Fibroblast of upper back skin (primary cell): ENCODE measurements at places on chromosomes 16 and 17.
A peak's percentile ranks its signal among the peaks of the same experiment; 100 is the strongest.

- DNase-seq: peak; percentile 91
These were observed 229.2 kb downstream of the COPRS start for GRCh38 chr17:31629696-31630470.

DNA sequence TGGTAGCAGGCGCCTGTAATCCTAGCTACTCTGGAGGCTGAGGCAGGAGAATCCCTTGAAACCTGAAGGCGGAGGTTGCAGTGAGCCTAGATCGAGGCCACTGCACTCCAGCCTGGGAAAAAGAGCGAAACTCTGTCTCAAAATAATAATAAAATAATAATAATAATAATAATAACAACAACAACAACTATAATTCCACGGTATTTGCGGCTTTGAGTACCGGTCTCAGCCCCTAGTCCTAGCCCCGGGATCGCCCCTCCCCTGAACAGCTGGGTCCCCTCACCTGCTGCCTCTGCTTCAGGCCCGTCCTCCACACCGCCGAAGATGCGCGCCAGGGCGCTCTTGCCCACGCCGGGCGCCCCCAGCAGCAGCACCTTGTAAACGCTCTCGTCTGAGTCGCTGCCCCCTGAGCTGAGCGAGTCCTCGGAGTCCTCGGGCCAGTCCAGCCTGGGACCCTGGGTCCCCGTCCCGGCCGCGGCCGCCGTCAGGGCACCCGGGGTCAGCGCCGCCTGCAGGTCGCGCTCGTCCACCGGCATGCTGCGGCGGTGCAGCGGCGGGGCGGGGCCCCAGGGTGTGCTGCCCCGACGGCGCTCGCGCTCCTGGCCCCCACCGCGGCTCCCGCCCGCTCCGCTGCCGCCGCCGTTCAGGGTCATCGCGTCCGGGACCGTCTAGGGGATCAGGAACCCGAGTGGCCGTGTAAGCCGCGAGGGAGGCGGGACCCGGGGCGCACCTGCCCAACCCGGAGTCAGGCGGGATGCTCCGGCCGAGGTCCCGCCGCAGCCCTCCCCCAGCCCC, 611 bp downstream of the RRAD start:
- DNase-seq: no peak

- no peak for DNase-seq
These were observed 31.1 kb downstream of the ADAMTS18 start for GRCh38 chr16:77403732-77404131.

GRCh38 chr16:2881783-2882649, 999 bp upstream of the FLYWCH2 start:
- DNase-seq: no peak

- no peak for DNase-seq
These were observed 172.0 kb downstream of the IRF8 start for GRCh38 chr16:86070971-86071370.

DNA sequence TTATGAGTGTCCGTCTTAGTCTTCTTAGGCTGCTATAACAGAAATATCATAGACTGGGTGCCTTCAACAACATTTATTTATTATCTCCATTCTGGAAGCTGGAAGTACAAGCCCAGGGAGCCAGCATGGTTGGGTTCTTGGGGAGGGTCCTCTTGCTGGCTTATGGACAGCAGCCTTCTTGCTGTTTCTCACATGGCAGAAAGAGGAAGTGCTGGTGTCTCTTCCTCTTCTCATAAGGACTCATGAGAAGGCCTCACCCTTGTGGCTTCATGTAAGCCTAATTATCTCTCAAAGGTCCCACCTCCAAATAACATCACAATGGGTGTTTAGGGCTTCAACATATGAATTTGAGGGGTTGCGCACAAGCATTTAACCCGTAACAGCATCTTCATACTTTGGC, 207.0 kb upstream of the COX10 start:
- no peak for DNase-seq

GRCh38 chr17:14755002-14755401, 454.1 kb downstream of the HS3ST3B1 start:
- peak; percentile 80 for DNase-seq

GRCh38 chr16:83973077-83973476, 5.0 kb downstream of the NECAB2 start:
- no peak for DNase-seq

DNA sequence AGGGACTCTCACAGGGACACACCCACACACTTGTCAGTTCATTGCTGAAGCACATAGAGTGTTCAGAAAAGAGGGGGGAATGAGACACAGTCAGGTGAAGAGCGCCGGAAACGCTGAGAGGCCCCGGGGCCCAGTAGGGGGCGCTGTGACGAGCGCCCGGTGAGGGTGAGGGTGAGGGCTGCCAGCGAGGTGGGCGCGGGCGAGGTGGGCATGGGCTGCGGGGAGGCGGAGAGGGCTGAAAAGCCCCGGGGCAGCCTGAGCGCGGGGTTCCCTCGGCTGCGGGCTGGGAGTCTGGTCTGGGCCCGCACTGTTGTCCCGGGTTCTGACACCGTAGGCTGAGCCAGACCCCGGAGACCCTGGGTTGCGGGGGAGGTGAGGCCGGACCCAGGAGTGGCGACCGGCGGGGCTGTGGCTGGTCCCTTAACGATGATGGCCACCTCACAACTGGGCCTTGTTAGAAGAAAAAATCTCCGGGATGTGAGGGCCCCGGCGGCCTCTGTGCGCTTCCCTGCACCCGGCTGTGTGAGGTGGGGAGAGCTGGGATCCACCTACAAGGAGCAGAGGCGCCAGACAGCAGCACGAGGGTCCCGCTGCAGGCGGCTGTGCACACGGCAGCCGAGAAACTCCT, 91.4 kb downstream of the C16orf78 start:
- no peak for DNase-seq

GRCh38 chr16:17457513-17457912, 13.2 kb downstream of the XYLT1 start:
- DNase-seq: no peak

- no peak for DNase-seq
These were observed 482 bp upstream of the SLC16A3 start for GRCh38 chr17:82228278-82228841.

DNA sequence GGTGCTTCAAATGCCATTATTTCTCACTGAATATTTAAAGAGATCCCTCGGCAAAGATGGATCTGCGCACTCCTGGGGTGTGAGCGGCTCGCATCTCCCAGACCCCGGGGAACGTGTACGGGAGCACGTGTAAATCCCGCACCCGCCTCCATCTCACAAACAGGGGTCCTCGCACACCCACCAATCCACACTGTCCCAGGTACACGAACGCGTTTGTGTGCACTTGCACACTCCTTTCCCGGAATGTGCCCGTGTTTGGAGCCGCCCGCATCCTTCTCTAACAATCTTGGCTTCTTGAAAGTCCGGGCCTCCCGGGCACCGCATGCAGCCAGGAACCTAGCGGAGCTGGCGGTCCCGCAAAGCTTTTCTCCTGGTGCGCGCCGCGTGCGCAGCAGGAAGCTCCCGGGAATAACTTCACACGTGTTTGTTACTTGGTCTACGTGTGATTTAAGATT, 2.5 kb upstream of the SALL1 start:
- no peak for DNase-seq

DNA sequence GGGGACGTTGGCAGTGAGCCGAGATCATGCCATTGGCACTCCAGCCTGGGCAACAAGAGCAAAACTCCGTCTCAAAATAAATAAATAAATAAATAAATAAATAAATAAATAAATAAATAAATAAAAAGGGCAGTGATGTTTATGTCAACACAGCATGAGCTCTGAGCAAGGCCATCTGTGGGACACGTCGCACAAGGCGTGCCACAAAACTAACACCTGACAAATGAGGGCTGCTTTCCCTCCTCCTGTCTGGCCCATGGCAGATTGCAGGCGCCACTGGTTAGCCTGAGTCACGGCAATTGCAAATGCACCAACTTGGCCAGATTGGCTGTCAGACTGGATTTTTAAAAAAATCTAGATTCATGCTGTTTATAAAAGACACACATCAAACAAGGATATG, 25.9 kb upstream of the SPNS3 start:
- DNase-seq: no peak
